Naive B cell (primary cell): ENCODE measurements at places on chromosomes 7 and 10. TPM values are rescaled to one million over a fixed set of nuclear protein-coding genes. Genes with fewer than 3 reads are reported as not detected.
A peak's percentile ranks its signal among the peaks of the same experiment; 100 is the strongest.

The PLXNA4 gene
- polyA plus RNA-seq, result not detected

The ABCC2 gene
- 1.5 TPM for polyA plus RNA-seq

The MSS51 gene
- polyA plus RNA-seq, result not detected

The PNLIP gene
- not detected for polyA plus RNA-seq

The HOXA3 gene
- polyA plus RNA-seq, result not detected

The ACSM6 gene
- not detected for polyA plus RNA-seq

The AMPH gene
- polyA plus RNA-seq, result not detected

The COL26A1 gene
- not detected for polyA plus RNA-seq

The FGFR2 gene
- polyA plus RNA-seq, result not detected

The LRMDA gene
- not detected for polyA plus RNA-seq

DNA sequence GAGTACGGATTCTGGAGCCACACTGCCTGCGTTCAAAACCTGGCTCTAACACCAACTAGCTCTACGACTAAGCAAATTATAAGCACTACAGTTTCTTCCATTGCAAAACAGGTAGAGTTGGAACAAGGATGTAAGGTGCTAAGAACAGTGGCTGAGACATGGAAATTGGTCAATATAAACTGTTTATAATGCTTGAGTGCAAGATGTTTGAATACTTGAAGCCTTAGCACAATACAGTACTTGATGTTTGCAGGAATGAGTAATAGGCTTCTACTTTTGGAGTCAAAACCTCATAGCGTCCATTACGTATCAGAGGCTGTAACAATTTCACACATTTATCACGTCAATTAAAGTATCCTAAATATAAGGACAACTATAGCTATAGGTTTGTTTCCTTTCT lies 6.9 kb downstream of the NT5C2 start:
- DNase-seq, result no peak

DNA sequence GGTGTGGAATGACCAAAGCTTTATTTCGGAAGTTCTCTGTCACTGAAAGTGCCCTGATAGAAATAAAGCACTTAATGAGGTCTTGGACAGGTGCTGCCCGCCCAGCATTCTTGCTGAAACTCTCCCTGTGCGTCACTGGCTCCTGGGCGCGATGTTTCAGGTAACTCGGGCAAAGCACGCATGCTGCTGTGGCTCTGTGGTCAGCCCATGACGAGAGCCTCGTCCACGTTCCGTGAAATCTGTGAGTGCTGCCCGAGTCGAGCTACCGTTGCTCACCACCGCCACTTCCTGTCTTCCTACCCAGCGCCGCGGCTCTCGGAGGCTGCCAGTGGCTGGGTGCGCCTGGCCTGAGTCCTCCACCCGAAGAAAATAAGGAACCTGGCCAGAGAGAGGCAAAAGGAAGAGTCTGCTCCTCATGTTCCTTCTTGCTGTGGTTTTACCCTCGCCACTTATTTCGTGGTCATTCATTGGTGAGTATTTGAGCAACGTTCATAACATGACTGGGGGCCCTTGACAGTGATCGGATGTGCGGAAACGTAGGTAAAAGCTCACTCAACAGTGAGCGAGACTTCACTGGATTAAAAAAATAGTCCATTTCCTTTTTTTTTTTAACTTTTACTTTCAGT lies 95.5 kb downstream of the MAP3K8 start:
- peak; percentile 94 for DNase-seq

- peak; percentile 43 for DNase-seq
Measured at GRCh38 chr7:17234398-17235031, 63.9 kb upstream of the AHR start.

- no peak for DNase-seq
Measured at GRCh38 chr10:60207894-60208293, 181.8 kb downstream of the ANK3 start.

GRCh38 chr7:81234896-81235295 lies 316.0 kb upstream of the SEMA3C start:
- no peak for DNase-seq

DNA sequence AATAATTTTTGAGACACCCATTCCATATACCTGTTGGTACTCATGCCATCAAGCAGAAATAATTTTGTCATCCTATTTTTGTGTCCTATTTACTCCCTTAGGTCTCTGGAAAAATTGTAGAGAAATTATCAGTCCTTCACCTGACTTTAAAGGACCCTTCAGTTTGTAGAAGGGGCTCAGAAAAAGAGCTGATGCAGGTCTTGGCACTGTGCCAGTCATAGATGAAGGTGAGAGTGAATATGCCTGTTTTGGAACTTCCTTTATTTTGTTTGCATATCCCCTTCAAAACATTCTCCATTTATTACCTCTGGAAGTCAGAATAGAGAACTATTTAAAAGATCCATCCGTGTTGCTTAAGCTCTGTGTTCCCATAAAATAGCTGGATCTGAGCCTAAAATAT lies 321.0 kb upstream of the TPK1 start:
- DNase-seq, result no peak

- DNase-seq, result no peak
Measured at GRCh38 chr10:117896517-117896916, 150.2 kb downstream of the RAB11FIP2 start.

DNA sequence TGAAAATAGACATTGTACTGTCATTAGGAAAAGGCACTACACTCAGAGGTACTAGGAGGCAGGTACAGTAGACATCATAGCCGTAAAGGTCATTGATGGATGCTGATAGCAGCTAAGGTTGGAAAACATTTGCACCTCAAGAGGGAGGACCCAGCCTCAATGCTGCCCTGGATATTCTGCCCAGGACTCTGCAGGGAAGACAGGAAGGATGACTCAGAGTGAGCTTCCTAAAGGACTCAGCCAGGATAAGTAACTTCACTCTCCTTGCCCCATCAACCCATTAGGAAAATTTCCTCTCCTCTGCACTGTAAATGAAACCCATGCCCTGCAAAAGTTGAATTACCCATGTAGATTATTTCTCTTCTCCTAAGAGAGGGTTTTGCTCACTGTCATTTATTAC lies 617.9 kb upstream of the MKI67 start:
- no peak for DNase-seq

- no peak for DNase-seq
Measured at GRCh38 chr10:100713859-100714565, 31.4 kb upstream of the PAX2 start.

GRCh38 chr10:35194906-35195305 lies 68.3 kb downstream of the CREM start:
- peak; percentile 67 for DNase-seq

DNA sequence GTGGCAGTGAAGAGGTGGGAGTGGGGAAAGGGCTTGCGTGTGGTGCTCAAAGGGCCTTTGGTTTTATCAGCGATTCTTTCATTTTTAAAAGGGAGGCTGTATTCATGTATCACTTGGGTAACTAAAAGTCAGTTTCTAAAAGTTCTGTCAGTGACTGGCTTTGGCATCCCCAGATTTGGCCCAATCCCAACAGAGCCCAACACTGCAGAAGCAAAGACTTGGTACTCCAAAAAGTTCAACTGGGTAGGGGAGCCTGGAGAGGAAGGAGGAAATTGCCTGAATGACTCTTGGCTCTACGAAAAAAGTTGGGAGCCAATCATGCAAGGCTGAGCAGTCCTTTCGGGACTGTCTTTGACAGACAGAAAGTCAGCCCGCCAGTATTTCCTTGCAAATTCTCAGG lies 54.5 kb upstream of the COL13A1 start:
- DNase-seq, result no peak

DNA sequence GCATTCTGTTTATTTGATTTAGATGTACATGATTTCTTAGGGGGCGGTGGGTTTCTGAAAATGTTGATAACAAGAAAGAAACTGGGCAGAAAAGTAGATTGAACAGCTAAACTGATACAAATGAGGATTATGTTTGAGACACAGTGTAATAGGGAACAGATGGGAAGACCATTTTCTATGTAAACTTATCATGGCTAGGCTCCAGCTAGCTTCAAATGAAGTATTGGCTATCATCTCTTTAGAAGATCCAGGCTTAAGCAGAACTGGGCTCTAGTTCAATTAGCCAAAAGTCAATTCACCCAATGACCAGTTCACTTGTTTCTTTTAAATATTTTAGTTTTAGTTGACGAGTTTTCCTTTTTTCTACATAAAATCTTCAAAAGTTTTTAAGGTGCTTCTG lies 639.5 kb downstream of the ANKRD7 start:
- DNase-seq, result no peak

GRCh38 chr10:5040010-5040673 lies 36.5 kb upstream of the AKR1C2 start:
- no peak for DNase-seq

- no peak for DNase-seq
Measured at GRCh38 chr10:129968853-129969183, 4.7 kb upstream of the EBF3 start.

DNA sequence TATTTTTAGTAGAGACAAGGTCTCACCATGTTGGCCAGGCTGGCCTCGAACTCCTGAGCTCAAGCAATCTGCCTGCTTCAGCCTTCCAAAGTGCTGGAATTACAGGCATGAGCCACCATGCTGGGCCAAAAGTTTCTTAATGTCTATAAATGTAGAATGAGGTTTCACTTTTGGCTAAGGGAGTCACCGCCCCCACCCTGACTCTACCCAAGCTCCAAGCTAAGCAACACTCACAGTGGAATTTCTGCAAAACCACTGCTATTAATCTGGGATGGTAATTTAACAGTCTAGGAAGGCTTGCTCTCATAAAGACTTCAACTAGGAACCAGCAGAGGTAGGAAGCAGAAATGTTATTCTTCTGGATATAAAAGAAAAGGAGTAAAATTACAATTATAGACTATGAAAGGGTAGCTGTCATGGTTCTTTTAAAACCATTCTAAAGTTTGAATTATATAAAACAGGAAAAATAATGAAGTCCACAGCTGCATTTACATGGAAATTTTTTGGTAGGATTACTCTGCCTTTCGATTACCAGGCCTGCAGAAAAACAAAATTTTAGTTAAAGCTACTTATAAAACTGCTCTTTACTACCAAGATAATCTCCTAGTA lies 211.6 kb downstream of the SFMBT2 start:
- no peak for DNase-seq

DNA sequence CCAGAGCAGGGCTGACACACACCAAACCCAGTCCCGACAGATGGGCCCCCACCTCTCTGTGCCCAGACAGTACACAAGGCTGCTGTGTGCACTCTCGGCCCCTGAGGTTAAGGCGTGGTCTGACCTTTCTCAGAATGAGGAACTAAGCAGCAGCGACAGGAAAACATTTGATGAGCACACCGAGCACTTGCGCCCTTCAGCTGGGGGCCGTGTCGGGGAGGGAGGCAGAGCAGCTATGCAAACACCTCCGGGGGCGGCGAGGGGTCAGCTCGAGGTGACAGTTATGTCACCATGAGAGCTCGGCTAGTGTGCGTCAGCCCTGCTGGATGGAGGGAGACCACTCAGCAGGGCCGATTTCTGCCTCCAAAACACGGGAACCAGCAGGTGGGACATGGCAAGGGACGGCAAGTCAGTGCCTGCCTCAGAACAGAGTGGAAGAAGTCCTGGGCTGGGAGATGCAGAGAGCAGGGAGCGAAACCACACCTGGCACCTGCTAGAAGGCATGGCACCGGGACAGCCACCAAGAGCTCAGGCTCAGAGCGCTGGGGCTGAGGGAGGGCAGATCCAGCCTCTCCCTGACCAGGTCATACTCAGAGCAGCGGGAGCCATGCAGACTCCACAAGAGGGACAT lies 57.4 kb downstream of the CHST15 start:
- DNase-seq, result peak; percentile 90

GRCh38 chr7:132932296-132933071 lies 149.4 kb downstream of the CHCHD3 start:
- no peak for DNase-seq

DNA sequence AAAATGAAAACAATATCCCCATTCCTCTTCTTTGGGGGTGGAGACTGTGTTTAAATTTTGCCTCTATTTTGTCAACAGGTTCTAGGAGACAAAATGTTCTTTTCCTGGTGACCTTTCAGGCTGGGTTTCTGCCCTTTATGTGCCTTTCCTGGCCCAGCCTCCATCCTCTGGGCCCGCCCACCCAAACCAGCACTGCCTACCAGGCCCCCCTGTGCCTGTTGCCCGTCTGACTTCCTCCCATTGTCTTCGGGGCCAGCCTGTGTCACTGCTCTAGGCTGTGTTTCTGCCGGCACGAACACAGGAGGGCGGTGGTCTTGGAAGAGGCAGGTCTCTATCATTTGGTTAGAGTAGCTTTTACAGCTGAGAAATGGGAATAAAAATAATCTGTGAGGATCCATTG lies 13.9 kb downstream of the TSPAN14 start:
- no peak for DNase-seq

- no peak for DNase-seq
Measured at GRCh38 chr7:116614499-116615262, 57.3 kb upstream of the MET start.

DNA sequence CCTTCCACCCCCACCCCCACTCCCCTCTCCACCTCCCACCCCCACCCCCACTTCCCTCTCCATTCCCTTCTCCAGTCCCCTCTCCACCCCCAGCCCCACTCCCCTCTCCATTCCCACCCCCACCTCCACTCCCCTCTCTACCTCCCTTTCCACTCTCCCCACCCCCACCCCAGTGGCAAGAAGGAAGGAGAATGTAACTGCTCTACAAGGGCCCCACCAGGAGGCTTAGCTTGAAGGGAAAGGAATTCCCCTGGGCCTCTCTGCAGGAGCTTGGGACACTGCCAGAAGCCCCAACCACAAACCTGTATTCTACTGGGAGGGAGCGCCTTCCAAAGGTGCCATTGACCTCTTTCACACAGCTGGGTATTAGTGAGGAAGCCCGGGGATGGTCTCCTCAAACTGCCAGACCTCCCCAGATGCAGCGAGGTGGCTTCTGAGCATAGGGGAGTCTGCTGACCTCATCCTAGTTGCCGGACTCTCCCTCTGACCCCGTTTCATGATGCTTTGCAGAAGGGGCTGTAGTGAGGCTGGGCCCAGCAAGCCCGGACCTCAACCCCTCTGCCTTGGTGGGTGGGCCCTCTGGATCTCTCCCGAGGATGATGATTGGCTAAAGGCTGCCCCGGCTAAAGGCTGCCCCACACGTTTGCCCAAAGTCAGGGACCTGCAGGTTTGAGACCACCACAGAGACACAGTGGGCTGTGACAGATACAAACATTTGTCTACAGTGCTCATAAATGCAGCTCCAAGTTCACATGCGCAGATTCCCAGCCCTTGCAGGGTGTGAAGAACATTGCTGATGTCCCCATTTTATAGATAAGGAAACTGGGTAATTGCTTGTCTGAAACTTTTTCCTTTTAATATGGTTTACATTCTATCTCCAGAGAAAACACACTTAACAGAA lies 2.9 kb downstream of the DEPP1 start:
- no peak for DNase-seq

DNA sequence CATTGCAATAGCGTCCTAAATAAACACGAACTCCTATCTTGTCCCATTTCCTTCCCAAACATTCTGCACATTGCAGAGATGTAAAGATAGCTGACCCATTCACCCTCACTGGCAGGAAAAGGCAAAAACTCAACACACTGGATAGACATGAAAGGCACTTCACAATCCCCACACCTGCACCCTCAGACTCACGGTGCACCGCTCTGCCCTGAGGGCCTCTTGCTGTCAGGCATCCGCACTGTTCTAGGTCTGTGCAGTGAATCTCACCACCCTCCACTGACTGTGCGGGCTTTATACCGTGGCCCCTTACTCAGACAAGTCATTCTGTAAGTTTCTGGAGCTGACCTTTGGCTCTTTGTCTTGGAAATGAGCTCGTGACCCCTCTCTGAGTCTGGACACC lies 42.9 kb upstream of the PARD3 start:
- DNase-seq, result no peak
